ENCODE measurements at places on chromosomes 1 and 21.

- no peak for DNase-seq
Measured at GRCh38 chr1:94755675-94756074, 64.5 kb upstream of the SLC44A3 start.

DNA sequence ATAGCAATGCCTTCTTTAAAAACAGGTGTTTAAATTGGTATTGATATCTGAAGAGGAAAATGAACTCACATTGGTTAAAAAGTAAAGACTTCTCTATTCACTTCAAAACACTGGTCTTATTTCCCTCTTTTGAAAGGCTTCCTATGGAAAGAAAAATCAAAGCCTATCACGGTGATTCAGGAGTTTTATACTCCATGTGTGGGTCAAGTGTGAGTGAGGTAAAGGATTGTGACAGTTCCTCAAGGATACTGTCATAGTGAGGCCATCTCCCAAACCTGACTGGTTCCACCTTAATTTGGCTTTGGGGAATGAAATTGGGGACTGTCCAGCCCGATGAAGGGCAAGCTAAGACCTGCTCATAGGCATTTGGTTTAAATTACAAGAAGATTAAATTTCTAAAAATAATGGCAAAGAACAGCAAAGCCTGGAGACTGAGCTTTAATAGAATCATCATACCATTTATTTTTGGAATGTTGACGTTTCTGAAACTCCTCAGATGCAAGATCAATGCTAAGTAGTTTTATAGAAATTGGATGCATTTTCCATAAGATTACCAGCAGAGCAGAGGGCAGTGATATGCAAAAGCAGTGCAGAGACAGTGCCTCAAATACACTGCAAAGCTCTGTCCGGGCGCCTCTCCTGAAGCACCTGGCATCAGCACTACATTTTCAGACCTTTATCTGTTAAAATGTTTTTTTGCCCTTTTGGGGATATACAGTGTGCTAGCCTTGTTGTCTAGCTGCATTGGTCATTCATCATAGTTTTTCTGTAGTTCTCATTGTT, 302.1 kb upstream of the SGIP1 start:
- DNase-seq: no peak

DNA sequence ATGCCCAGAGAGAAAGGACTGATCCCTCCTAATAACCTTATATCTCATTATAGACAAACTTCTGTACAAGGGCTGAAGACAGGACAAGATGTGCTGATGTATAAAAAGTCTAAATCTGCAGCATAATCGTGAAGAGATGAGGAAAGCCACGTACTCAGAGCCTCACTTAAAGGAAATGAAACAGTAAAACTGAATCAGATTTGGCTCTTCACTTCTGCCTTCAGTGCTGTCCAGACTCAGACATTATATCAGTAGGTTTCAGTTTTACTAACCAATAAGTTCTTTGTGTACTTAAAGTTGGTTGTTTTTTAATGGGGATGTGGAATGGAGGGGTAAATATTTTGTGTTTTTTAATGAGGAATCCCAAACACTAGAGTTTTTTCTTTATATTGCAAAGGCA, 45.3 kb upstream of the RGS1 start:
- DNase-seq: no peak

GRCh38 chr1:51728611-51729155, 111.8 kb downstream of the OSBPL9 start:
- DNase-seq: no peak

DNA sequence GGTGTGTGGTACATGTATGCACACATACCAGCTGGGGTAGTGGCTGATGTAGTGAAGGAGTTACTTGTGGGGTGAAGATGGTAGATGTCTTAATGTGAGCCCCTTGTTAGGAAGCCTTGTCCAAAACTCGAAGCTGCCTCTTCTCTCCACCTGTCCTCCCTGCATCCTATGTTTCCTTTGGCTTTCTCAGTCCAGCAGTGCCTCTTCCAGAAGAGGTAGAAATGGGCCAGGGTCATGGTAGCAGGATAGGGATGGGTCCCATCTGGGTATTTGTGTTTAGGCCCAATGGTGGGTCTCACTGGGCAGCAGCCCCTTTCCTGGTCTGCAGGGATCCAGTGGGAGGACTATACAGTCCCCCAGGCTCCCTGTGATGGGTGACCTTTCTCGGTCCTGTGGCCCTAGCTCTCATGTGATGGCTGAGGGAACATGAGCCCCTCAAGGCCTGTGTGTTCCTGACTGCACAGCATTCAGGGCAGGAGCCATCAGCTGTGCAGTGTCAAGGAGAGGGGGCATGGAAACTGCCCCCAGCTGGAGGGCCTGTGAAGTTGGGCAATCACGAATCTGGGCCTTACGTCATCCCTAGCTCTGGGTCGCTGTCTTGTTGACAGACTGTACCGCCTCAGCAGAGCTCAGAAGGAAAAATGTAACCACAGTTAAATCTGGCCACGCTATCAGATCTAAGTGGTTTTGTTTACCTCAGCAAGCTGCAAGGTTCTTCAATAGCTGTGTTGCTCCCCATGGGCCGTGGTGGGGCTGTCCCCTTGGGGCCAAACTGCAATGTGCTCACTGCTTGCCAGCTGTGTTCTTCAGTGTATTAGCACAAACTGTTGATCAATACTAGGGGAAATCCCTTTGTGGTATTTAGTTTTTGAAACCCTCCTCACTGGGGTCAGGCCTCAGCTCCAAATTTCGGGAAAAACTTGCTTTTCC, 82.7 kb downstream of the NOS1AP start:
- no peak for DNase-seq

GRCh38 chr1:206419250-206419649, 51.0 kb upstream of the IKBKE start:
- DNase-seq: no peak

DNA sequence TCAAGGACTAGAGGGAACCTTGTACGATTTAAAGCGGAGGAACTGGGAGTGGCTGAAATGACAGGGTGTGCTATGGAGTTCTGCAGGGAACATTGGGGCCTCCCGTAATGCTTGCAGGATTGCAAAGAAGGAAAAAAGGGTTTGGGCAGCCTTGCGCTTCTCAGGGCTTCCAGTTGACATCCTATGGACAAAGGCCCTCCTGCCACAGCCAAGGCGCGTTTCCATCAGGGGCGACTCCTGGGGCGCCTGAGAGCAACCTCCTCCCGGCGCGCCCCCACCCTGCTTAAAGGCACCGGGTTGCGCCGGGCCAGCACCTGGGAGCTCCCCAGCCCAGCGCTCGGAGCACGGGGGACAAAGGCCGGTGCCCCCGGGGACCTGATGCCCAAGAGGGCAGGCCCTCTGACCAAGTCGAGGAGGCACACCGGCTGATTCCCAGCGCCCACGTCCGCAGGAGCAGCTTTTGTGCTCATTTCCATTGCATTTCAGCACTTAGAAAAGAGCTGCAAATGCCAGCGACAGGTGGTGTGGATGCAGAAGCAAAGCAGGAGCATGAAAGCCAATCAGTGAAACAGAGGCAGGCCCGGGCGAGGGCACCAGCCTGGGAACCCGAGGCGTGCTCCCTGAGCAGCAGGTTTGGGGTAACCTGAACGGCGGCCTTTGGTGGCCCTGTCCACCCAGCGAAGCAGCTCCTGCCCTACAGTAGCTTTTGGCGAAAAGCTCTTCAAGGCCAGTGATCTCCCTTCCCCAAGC, 17.6 kb upstream of the RNF187 start:
- DNase-seq: no peak

DNA sequence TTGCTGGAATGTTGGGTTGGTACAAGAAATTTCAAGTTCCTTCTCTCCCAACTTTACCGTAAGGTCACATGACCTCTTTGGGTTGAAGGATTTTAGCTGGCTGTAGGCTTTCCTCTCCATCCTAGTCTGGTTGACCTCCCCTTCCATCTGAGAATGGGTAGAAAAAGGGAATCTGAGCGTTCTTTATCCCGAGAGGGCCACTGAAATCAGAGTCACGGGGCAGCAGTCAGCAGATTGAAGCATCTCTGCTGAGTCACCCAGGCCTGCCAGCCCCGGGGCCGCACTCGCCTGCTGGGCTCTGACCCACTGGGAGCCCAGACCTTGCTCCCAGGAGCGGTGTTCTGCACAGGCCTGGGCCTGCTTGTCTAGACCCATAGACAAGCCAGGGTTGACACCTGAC, 31.0 kb downstream of the TMCC2 start:
- no peak for DNase-seq

DNA sequence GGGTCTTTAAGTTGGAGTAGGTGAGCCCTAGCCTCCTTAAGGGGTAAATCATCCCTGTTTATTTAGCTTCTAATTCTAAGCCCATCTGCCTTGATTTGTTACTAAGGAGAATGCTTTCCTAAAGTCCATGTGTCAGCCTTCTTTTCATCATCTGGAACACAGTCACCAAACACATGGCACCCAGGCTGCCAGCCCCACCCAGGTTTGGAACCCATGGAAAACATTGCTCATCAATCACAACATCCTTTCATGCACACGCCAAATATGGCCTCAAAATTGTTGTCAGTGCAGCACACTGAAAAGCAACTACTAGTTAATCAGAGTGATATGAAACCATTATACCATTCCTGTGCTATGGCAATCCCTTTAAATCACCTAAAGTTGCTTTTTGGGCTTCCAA, 386.7 kb upstream of the ESRRG start:
- no peak for DNase-seq

- no peak for DNase-seq
Measured at GRCh38 chr1:43766086-43766784, 58.9 kb downstream of the ST3GAL3 start.

GRCh38 chr1:181204530-181204929, 116.0 kb downstream of the IER5 start:
- no peak for DNase-seq

- DNase-seq: peak; percentile 30
Measured at GRCh38 chr1:108107658-108108057, 92.5 kb downstream of the SLC25A24 start.

- no peak for DNase-seq
Measured at GRCh38 chr1:183838221-183838620, 33.3 kb downstream of the RGL1 start.

DNA sequence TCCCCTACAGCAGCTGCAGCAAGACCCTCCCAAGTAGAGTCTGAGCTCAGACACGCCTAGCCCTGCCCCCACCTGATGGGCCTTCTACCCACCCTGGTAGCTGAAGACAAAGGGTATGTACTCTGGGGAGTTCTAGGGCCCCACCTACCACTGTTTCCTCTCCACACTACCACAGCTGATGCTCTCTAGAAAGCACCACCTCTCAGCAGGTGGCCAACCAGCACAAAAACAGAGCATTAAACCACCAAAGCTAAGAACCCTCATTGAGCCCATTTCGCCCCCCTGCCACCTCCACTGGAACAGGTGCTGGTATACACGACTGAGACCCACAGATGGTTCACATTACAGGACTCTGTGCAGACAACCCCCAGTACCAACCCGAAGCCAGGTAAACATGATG, 258.9 kb downstream of the SETD4 start:
- DNase-seq: no peak

GRCh38 chr1:177017287-177017852, 147.1 kb downstream of the ASTN1 start:
- no peak for DNase-seq

GRCh38 chr1:228021355-228022030, 14.7 kb downstream of the WNT3A start:
- no peak for DNase-seq

GRCh38 chr1:167862432-167863076, 51.4 kb downstream of the ADCY10 start:
- DNase-seq: no peak

- no peak for DNase-seq
Measured at GRCh38 chr1:16326833-16327404, 25.4 kb downstream of the FBXO42 start.

DNA sequence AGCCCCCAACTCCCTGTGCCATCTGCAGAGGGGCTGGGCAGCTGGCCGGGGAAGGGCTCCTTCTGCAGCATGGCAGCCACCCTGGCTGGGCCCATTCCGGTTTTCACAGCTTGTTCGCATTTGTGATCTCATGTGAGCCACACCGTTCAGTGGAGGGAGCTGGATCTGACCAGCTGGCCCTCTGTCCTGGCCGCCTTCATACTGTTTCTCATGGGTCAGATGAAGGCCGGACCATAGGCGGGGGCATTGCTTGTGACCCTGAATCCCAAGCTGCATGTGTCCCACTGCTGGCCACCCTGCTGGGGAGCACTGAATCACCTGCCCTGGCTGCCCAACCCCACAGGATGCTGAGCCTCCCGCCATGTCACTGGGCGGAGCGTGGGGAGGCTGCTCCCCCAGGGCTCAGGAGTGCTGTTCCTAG, 36.4 kb upstream of the PRSS38 start:
- no peak for DNase-seq

- no peak for DNase-seq
Measured at GRCh38 chr1:165738794-165739193, 29.9 kb downstream of the TMCO1 start.

DNA sequence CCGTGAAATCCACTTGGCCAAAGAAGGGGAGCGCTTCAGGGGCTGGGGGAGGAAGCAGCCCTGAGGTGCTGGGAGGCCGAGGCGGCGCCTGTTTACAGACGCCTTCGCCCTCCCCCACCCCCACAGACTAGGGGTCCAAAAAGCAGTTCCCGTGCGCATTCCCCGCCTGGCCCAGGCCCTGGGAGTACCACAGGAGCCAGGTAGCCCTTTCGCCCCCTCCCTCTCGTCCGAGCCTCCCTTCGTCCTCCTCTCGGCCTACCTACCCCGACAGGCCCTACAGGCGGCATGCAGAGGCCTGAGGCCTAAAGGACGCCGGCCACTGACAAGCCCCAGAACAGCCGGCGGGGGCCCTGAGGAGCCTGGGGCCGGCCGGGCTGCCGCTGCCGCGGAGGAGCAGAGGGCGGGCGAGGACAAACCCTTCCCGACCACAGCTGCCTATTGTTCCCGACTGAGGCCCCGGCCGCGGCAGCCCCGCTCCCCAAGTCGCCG, 522 bp downstream of the RC3H1 start:
- peak; percentile 14 for DNase-seq

DNA sequence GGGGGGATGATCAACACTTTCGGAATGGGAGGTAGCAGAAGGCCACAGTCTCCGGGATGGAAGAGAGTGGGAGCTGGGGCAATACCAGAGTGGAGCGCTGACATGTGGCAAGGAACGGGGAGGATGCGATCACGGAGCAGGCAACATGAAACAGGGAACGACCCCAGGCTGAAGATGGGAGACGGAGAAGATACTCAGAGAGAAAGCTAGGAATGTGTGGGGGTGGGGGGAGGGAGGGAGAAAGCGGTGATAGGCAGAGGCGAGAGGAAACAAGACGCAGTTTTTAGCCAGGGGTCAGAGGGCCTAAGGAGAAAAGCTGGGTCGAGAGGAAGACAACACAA, 577 bp downstream of the RAB3GAP2 start:
- no peak for DNase-seq

DNA sequence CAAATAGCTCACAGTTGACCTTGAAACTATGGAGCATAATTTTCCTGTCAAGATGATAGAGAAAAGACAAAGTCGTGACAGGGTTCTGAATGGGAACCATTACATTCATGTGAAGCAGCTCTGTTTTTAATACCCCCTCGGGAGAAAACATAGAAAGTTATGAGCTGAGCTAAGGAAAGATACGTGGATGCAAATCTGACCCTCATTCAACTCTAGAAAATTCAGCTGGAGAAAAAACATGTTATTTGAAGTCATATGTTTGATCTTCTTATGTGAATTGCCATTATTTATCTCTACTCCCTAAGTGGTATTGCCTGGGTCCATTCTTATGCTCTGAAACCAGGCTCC, 48.0 kb upstream of the LRRC52 start:
- DNase-seq: no peak

- no peak for DNase-seq
Measured at GRCh38 chr1:223811634-223812101, 34.1 kb downstream of the TP53BP2 start.

Measured in stimulated activated naive CD4-positive, alpha-beta T cell treated with Interleukin-2 at 50 U/mL for 16 hours (primary cell).